Midbrain (tissue), 1 donor: ENCODE measurements at places on chromosomes 3 and 15.

GRCh38 chr3:114558271-114558670 is 264.4 kb downstream of the TIGIT start:
- no peak for DNase-seq

- DNase-seq = no peak
These were observed 6.5 kb upstream of the USP3 start for GRCh38 chr15:63497642-63498467.

- DNase-seq = no peak
These were observed 504.7 kb upstream of the PROK2 start for GRCh38 chr3:72289692-72290071.

DNA sequence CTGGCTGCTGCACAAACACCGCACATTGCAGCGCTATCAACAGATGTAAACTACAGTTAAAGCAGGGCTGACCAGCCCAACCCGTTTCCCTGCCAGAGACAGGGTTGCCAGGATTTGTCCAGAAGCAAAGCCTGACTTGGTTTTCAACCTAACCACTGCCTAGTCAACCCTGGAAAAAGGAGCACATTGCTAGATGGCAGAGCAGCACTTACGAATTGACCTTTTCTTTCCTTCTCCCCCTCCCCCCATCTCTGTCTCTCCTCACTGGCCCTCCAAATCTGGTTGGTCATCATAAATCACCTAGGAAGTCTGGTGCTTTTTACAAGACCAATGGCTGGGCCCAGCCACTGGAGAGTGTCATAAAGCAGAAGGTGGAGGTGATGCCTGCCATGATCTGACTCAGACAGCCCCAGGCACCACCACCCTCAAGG is 51.3 kb downstream of the ABCC5 start:
- no peak for DNase-seq

GRCh38 chr3:110808630-110809029 is 263.0 kb upstream of the NECTIN3 start:
- no peak for DNase-seq

DNA sequence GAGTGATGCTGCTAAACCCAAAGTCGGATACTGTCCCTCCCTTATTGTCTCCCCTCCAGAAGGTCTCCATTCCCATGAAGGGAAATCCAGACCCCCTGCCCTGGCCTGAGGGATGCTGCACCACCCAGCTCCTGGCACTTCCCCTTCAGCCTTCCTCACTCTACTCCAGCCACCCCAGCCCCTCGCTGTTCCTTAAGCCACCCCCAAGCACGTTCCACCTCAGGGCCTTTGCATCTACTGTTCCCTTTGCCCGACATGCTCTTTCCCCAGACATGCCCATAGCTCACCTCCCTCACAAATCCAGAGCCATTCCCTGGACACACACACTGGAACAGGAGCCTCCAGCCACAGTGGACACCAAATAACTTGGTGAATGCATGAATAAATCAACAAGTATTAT is 8.1 kb downstream of the WNT7A start:
- DNase-seq = no peak

GRCh38 chr15:62644216-62644888 is 398.2 kb upstream of the TPM1 start:
- DNase-seq = no peak

GRCh38 chr3:69724722-69725435 is 14.4 kb upstream of the MITF start:
- DNase-seq = no peak

- DNase-seq = no peak
These were observed 27.0 kb downstream of the GRK7 start for GRCh38 chr3:141790171-141790570.

DNA sequence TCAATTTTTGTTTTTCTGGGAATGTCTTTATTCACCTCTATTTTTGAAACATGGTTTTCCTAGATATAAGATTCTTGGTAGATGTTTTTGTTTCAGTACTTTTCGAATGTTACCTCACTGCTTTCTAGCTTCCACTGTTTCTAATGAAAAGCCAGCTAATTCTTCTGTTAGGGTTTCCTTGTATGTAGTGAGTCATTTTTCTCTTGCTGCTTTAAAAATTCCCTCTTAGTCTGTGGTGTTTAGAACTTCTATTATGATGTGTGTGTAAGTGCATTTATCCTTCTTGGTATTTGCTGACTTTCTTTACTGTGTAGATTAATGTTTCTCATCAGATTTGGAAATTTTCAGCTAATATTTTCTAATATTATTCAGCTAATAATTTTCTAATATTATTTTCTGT is 151.1 kb upstream of the OSTN start:
- DNase-seq = no peak

- DNase-seq = no peak
These were observed 23.6 kb downstream of the SERPINI2 start for GRCh38 chr3:167450195-167450594.

DNA sequence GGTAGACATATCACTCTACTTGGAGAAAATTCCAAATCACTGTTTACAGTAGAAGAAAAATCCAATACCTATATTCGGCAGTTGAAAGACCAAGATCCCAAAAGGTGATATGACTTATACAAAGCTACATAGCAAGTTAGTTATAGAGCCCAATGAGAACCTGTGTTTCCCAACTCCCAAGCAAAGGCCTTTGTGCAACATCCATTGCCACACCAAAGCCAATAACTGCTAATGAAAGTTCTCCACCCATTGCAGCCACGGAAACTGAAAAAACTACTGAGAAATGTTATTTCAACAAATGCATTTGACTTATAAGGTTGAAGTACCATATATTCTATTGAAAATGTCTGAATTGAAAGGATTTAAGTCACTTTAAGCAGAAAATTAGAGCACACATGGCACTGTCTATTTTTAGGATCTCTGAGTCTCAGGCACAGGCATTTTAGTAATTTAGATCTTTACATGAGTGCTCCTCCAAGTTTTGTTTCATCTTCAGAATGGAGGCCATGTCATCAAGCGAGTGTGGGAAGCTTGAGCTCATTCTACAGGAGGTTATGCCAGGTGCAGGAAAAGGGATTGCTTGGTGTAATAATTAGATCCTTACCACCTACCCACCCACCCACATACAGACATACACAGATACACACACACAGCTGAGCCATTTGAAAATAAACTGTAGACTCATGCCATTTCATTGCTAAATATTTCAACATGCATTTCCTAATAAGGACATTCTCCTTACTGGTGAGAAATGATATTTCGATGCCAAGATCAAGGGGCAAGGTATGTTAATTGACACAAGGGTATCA is 19.7 kb upstream of the ANO10 start:
- no peak for DNase-seq

DNA sequence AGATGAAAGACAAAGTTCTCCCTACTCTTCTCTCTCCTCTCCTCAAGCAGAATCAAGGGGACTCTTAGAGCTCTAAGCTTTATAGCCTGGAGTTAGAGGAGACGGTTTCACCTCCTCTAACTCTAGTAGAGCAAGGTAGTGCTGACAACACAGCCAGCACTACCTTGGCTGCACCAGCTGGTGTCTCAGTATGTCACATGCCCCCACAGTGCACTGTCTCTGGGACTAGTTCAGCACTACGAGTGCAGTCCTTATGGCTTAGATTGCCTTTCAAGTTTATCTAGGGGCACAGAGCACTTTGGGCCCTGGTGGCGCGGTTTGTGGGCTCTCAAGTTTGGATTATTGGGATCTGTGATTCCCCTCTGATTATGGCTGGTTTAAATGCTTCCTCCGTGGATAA is 614.1 kb upstream of the NECTIN3 start:
- DNase-seq = no peak

DNA sequence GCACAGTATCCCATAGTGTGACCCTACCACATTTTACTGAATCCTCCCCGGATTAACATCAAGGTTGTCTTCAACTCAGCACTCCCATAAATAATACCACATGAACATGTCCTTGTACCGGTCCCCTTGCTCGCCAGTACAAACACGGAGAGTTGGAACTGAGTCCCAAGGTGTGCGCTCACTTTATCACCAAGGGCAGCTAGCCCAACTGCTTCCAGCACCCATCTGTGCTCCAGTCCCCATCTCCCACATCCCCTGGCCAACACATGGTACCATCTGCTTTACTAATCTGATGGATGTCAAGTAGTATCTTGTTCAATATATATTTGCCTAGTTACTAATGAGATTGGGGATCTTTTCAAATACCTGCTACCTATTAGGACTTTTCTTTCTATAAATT is 64.7 kb downstream of the ISG20 start:
- DNase-seq = no peak

DNA sequence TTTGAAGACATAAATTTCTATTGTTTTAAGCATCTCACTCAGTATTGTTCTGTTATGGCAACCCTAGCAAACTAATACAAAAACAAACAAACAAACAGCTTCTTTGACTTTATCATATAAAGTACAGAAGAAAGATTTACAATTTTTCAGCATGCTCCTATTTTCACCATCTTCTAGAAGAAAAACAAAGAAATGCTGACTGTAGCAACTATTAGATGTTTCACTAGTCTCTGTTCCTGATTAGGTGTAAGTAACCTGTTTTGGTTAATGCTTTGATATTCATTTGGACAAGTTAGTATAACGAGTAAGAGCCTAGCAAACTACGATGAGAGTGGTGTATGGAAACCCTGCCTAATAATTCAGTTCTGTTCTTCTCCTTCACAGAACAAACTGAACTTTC is 478.5 kb downstream of the NAALADL2 start:
- no peak for DNase-seq

DNA sequence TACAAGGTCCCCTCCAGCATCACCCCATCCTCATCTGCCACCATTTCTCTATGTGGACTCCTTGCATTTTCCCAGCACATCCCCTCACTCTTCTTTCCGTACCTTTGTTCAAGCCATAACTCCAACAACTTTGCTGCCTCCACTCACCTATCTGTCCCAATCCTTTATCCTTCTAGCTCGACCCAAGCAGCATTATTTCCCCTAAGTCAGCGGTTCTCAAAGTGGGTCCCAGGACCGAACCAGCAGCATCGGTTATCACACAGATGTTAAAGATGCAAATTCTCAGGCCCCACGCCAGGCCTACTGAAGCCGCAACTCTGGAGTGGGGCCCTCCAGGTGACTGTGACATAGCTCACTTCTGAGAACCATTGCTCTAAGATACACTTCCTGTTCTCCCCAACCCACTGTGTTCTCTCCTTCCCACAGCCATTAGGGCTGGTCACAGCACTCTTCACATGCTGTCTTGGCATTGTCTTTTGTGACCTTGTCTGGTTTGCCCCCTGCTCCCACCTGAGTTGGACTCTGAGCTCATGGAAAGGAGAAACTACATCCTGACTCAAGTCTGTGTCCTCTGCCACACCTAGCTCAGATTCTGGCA is 56.2 kb downstream of the AAGAB start:
- DNase-seq = no peak

- DNase-seq = no peak
These were observed 188.0 kb upstream of the TGFBR2 start for GRCh38 chr3:30418443-30418842.

DNA sequence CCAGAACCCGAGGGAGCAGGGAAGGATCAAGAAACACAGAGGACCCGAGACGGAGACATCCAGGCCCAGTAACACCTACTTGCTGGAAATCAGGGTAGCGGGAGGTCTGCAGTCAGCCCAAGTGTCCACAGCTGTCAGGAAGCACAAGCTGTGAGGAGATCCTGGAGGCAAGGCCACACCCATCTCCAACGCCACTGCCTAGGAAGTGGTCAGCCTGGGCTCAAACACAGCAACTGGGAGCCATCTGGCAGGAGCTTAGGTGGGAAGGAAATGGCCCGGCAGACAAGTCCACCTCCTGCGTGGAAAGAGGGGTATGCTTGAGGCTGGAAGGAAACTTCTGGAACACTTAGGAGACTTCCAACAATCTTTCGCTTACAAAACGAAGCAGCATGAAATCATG is 407.1 kb downstream of the VPS13C start:
- DNase-seq = no peak

GRCh38 chr15:64379216-64379960 is 1.9 kb downstream of the PCLAF start:
- DNase-seq = no peak
